GM04504 (cell line): ENCODE measurements at places on chromosomes 6 and 20.

GRCh38 chr6:159908535-159908934 is 17.7 kb downstream of the MAS1 start:
- DNase-seq = peak; percentile 4

- DNase-seq = no peak
Observed at GRCh38 chr20:53278555-53278954, 306.4 kb downstream of the TSHZ2 start.

DNA sequence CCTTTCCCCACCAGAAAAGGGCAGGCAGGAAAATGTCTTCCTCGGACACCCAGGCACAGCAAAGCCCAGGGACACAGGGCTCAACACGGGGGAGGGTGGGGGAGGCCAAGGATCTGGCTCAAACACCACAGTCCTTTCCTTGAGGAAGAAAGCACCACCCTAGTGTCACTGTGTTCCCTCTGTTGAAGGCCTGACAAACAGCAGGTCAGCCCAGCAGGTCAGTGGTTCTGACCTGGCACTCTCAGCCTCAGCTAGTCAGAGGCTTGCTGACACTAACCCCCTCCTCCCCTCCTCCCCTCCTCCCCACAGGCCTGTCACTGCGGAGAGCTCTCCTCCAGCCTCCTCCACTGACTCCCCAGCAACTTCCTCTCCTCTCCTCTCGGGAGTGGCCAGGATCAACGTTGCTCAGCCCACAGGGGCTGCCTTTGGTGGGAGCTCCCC is 239.6 kb downstream of the LRFN2 start:
- DNase-seq = no peak

- peak; percentile 25 for DNase-seq
Observed at GRCh38 chr6:55694148-55694547, 115.2 kb upstream of the HMGCLL1 start.

DNA sequence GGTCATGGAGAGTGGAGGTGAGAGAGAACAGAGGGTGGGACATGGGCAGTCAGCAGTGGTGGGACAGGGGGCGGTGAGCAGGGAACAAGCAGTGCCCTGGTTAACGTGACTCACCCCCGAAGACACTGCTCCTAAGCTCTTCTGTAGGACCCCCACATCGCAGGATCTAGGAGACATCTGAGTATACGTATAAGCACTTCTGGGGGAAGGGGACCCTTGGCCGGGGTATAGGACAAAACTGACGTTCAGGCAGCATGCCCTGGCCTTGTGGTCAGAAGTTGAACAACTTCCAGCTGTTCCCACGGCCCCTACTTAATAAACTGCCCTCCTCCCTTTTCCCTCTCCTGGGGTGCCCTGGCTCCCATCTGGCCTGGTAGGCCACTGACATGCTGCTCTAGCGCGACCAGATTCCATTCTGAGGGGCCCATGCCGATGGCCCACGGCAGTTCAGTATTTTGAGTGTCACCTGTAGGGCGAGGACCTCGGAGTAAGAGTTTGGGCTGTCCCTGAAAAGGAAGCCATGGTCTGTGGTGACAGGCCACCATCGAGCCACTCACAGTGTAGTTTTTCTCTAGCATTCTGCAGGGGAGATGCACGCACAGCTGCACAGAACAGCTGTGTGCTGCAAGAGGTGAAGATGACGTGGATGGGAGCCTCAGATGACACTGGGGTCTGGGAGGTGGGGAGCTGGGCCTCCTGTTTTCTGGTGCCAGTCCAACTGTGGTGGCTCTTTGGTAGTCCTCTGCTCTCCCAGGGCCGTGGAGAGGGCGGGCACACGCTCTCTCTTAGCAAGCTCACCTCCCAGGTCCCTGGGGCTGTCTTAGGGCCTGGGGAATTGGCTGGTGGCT is 38.4 kb downstream of the PPP1R3G start:
- no peak for DNase-seq

DNA sequence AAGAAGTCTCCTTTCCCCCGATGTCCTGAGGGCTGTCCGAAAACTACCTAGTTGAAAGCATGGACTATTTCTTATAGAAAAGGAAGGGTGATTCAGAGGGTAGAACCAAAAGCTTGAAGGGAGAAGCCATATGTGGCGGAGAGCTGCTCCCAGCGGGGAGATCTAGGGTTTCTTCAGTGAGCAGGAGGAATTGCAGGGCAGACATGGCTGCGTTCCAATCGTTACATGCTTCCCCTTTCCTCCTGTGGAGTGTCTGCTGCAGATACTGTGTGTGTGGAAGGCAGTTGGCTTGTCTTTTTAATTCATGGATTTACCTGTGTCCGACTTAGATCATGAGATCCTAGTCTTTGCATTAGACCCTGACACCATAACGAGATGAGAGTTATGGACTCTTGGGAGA is 799.5 kb downstream of the QKI start:
- no peak for DNase-seq

- DNase-seq = no peak
Observed at GRCh38 chr6:160750276-160750689, 48.2 kb downstream of the PLG start.

- no peak for DNase-seq
Observed at GRCh38 chr6:69601132-69601531, 195.7 kb downstream of the LMBRD1 start.
